ENCODE measurements at places on chromosomes 6 and 20.

DNA sequence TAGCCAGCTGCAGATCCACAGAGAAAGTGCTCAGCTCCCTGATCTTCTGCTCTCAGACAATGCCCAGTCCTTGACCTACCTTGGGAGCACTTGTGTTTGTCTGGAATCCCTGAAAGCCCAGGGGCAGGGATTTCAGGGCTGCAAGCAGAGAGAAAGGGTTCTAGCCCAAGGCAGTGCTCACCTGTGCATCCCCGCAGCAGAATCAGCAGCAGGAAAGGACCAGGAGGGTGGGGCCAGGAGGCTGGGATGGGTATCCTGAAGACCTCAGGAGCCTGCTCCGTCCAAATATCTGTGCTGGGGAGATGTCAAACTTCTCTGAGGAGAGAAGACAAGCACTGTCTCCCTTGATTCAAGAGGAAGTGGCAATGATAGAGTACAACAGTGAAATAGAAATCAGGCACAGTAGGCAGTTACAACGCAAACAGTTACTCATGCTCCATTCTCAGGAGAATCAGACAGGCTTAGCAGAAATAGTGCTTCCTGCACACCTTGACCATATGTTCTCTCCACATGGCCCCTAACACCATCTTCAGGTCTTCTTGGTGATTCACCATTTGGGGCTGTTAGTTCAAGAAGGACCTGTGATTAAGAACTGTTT lies 28.7 kb upstream of the SIRPG start:
- DNase-seq, result no peak

DNA sequence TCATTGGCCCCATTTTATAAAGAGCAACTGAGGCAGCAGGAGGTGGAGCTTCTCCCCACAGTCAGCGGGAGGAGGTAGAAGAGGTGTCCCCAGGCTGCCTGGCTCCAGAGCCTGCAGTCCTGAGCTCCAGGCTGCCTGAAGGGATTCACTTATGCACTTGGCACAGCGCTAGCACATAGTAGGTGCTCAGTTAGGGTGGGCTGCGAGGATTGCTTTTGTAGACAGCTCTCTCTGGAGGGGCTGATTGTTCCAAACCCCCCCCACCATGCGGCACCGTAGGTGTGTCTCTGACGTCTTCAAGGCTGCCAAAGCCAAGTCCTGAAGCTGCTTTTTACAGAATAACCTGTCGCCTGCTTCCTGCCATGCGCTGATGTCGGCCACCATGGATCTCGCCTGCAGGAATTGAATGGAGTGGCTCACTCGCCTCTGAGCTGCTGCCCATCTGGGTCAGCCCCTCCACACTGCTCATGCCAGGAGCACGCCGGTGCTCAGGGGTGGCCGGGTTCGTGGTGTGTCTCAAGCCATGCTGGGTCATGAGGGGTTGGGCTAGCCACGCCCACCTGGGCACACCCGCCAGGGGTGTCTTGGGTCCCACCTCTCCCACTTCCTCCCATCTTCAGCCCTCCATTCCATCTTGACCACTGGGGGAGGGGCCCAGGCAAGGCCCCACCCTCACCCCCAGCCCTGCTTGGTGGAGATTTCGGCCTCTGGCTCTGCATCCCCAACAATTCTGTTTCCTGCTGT lies 59.8 kb downstream of the BCAS4 start:
- no peak for DNase-seq

DNA sequence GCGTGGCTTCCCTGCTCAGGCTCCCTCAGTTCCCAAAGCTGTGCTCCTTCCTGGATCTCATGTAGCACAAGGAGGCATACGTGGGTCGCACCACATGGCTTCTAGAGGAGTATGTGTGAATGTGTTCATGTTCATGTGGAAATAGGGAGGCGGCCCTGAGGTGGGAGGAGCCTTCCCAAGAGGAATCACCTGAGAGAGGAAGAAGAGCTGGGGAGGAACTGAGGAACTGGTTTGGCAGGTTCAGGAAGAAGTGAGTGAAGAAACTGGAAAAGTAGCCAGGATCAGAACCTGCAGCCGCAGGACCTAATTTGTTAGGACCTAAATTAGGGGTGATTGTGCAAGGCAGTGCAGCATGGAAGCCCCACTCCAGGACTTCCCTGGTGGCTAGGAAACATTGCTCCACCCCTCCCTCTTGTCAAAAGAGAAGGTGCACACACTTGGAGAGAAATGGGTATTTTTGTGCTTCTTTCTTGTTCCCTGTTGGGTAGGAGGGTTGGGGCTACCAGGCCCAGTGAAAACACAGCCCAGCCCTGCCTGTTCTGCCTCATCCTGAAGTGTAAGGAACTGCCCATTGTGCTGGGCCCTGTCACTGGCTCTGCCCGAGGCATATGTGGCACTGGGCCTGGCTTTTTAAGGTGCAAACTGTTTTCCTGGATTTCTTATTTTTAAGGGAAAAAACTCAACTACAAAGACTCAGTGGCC lies 20.7 kb downstream of the SYNJ2 start:
- DNase-seq, result no peak

GRCh38 chr6:12137480-12137879 lies 125.4 kb downstream of the HIVEP1 start:
- DNase-seq, result no peak

- no peak for DNase-seq
Measured at GRCh38 chr20:33568868-33569801, 79.2 kb downstream of the CBFA2T2 start.

- no peak for DNase-seq
Measured at GRCh38 chr20:3326779-3327521, 80.5 kb downstream of the DNAAF9 start.

DNA sequence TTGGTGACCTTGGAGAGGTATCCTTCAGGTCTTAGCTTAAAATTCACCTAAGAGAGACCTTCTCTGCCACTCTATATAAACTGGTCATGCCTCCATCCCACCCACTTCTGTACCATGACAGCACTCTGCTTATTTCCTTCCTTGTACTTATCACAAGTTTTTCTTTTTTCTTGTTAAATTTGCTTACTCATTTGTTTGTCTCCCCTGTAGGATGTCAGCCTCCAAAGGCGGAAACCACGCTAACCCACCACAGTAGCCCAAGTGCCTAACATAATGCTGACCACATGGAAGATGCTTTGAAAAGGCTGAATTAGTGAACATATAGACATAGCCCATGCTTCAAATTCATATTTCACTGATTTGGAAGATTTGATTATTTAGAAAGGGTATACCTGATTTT lies 5.4 kb downstream of the BMP6 start:
- DNase-seq, result no peak

GRCh38 chr6:157406661-157407060 lies 25.7 kb downstream of the ZDHHC14 start:
- DNase-seq, result no peak

DNA sequence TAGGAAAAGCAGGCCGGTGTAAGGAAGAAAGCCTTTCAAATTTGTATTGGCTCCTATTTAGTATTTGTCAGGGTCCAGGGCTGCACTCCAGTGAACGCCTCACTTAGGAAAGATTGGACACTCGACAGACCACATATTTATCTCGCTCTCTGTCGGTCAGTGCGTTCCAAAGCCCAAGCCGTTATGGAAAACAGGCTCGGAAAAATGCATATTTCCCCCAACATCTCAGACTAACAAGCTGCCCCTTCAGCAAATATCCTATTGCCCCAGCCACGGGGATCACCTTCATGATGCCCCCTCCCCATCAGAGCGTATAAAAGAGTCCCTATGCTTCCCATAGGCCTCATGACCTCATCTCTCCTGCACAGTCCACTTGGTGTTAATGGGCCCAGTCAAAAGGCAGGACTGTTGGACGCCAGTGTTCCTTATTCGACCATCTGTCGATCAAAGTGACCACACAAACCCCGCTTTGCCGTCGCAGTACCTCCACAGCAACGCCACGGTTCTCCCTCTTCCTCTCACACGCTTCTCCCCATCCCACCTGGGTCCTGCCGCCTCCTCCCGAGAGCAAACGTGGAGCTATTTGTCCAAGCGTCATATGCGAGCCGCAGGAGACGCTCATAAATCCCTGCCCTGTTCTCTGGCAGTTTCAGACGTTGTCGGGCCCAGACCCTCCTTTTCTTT lies 63.3 kb downstream of the NPEPL1 start:
- DNase-seq, result no peak

- DNase-seq, result no peak
Measured at GRCh38 chr20:4457566-4458543, 263.9 kb upstream of the PRND start.

DNA sequence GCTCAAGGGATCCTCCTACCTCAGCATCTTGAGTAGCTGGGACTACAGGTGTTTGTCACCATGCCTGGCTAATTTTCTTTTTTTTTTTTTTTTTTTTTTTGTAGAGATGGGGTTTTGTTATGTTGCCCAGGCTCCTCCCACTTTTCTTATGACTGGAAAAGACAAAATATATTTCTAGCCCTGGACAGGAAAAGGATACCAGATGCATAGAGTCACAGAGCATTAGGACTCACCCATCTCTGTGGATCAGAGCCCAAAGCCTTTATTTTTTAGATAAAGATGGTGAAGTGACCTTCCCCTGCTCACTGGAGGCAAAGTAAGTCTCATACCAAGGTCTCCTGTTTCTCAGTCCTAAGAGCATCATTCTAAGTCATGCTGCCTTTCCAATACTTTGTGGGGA lies 3.4 kb downstream of the TRIM10 start:
- no peak for DNase-seq

GRCh38 chr6:125190667-125191066 lies 37.1 kb downstream of the TPD52L1 start:
- DNase-seq, result no peak

DNA sequence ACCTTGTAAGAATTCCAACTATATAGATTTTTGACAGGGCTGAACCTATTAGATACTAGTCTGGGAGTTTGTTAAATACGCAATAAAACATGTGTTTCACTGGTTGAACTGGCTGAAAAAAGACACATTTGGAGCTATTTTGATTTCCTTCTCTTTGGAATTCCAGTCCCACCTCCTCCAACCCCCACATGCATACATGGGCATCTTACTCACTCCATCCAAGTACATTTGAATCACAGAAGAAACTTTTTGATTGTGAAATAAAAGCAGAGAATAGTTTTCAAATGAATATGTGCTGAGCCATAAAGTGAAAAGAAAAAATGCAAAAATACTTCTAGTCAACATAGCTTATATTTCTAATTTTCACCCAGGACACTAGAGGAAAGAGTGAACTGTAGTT lies 33.9 kb upstream of the STXBP5 start:
- no peak for DNase-seq

- no peak for DNase-seq
Measured at GRCh38 chr6:165571721-165572132, 91.3 kb downstream of the PDE10A start.

DNA sequence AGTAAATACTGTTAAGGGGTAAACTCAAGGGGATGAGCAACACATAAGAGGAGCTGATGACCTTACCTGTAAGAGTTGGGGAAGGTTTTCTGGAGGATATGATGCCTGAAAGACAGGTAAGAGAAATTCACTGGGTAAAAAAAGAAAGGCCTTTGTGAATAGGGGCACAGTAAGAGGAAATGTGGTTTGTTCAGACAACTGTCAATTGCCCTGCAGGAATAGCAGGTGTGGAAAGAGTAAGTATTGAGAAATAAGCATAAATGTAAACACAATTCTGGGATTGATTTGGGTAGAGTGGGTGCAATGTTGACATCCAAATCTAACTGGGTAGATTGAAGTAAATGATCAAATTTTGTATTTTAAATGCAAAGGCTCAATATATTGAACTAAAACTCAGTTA lies 670.0 kb downstream of the DHX35 start:
- no peak for DNase-seq

- no peak for DNase-seq
Measured at GRCh38 chr6:105192707-105193465, 13.1 kb upstream of the POPDC3 start.

DNA sequence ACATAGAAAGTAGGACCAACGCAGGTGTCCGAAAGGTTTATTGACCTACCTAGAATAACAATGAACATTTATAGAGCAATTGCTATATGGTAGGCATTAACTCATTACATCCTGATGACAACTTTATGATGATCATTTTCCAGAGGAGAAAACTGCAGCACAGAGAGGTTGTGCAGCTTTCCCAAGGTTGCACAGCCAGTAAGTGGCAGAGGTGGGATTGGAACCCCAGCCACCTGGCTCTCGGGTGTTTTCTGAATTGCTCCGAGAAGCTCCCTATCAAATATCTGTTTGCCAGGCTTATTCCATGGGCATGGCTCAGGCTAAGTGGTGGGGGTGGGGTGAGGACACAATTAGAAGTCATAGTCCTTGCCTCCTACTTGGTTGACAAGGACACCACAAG lies 24.1 kb upstream of the NFATC2 start:
- DNase-seq, result no peak

DNA sequence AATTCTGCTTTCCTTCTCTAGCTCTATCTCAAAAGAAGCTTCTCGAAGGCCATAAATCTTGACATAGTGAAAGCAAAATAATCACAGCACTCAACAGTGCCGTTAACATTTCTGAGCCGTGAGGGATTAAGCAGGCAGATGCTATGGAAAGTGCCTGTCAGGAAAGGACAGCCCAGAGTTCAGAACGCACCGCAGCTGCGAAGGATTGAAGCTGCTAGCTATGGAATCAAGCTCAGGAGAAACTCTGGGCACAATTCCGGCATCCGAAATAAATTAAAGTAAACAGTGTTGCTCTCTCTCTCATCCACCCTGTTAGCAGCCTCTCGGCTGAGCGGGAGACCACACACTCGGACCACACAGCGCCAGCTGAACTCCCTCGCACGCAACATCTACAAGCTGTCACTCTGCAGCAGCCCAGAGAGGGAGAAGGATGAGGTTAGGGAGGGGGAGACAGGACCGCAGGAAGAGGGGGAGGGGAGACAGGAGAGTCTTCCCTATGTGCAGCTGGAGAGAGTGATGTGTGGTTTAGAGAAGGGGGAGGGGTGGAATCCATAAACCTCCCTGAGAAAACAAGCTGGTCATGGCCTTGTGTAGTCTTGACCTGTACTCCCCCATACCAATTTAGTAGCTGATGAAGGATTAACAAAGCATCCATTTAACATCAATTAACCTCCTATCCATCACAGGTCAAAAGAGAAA lies 9.0 kb downstream of the EXOC2 start:
- DNase-seq, result no peak

GRCh38 chr20:61291166-61291829 lies 39.2 kb downstream of the CDH4 start:
- no peak for DNase-seq

GRCh38 chr6:158737082-158737709 lies 82.0 kb downstream of the EZR start:
- no peak for DNase-seq

DNA sequence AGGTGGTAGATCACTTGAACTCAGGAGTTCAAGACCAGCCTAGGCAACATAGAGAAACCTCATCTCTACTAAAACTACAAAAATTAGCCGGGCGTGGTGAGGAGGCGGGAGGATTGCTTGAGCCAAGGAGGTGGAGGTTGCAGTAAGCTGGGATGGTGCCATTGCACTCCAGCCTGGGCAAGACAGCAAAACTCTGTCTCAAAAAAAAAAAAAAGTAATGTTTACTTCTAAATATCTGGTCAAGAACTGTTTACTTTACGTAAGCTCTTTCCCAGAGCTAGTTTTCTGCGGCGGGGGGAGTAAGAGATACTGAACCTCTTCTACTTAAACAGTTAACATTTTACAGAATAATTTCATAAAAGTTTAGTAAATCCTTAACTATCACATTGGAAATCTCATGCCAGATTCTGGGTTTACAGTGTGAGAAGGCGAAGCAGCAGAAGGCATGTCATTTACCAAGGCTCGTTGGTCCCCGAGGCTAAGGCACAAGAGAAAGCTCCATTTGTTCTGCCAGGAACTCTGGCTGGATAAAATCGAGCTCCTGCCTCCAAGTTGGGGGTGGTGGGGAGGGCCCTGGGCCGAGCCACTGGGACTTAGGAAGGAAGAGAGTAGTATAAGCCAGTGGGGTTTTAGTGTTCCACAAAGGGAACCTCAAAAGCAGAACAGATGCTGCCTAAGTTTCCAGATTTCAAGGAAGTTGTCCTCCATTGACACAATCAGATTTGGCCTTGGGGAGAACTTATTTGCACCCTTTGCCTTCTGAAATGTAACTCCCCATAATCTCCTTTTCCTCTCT lies 41.7 kb downstream of the ARFGEF2 start:
- no peak for DNase-seq
